ENCODE measurements at places on chromosomes 4 and X.

- no peak for DNase-seq
These were observed 1512.5 kb downstream of the STIM2 start for GRCh38 chr4:28373191-28373590.

DNA sequence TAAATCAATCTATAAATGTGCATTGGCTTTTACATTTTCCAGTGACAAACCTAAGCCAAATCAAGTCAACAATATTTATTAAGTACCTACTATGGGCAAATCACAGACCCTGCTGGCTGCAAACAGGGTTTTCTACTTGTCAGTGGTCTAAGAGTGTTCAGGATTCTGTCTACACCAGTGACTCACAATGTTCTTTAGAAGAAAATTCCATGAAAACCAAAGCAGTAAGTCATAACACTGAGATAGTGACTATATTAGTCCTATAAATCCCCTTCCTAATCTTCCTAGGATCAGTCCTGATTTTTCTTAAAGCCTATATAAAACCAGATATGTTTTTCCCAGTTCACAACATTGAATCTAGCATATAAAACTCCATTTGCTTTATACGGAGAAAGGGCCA lies 69.7 kb downstream of the PPP3CA start:
- DNase-seq: peak; percentile 55

- DNase-seq: peak; percentile 29
These were observed 4.8 kb downstream of the SLC49A3 start for GRCh38 chr4:683982-684622.

DNA sequence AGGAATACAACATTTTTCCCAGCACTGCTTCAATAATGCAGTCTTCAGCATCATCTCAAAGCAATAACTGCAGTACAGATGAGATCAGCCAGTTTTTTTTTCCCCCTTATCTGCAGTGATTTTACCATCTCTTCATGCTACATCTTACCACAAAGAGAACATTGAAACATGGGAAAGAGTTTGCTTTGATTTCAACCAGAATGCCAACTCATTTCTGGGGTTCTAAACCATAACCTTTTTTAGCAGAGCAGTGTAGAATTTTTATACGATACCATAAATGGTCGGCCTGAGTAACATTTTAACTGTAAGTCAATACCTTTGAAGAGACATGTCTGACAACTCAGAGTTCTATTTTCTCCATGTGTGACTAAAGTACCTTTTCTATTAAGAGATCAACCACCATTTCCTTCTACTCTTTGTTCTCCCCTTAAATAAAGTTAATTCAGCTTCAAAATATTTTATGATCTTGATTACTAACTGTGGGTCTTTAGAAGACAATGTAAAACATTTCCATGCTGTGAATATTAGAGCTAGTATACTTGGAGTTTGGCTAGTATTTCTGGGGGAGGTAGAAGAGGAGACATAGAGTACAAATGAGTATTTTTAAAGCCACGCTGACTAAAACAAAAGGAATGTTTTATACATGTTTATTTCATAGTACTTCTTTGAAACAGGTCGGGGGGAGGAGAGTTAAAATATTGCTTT lies 69.1 kb downstream of the TET2 start:
- DNase-seq: peak; percentile 33

GRCh38 chrX:99192421-99192820 lies 1217.7 kb downstream of the PCDH19 start:
- no peak for DNase-seq

DNA sequence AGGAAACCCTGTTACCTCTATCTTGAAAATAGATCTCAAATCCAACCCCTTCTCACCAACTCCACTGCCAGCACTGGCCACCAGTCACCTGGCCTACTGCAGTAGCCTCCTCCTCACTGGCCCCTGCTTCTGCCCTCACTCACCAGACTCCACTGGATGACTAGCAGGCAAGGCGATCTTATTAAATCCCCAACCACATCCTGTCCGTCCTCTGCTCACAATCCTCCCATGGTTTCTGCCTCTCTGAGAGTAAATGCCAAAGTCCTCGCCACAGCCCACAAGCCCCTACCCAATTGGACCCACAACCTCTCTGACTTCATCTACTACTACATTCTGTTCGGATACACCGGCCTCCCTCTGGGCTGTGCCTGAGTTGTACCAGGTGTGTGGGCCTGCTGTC lies 5.4 kb upstream of the PIM2 start:
- DNase-seq: no peak

- no peak for DNase-seq
These were observed 13.0 kb downstream of the RAB9B start for GRCh38 chrX:103818842-103819619.

DNA sequence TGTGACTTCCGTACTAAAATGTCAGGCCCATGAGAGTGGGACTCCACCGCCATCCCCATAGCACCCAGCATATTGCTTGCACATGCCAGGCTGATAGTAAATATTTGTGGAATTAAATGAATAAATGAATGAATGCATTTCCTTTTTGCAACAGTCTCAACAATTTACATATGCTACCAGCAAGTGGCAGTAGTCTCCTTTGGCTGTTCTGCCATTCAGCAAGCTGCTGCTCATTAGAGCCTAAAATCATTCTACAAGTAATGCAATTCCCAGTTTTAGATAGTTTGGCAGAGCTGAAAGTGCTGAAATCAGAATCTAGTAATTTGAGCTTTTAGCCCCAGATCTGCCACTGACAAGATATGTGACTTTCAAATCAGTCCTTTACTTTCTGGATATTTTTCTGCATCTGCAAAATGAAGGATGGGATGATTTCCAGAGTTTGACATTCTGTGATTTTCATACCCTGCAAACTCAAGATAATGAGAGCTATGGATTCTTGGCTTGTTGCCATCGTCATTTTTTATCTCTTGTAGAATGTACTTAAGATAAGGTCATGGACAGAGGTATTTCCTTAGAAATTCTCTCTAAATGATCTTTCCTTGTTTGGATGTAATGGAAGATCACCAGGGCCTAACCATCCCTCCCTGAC lies 35.7 kb upstream of the INTS6L start:
- peak; percentile 46 for DNase-seq

DNA sequence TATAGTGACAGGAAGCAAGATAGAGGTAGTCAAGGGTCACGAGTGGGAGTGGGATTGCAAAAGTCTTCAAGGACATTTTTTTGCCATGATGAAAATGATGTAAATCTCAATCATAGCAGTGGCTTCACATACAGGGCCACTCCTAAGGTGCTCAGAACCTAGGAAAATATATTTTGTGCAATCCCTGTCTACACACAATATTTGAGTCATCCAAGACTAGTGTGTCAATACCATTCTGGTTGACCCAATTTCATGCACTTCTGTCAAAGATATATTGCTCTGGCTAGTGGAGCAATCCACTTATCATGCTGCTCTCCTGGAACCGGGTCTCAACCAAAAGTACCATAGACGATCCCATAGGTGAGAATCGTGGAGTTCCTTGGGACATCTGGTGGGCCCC lies 24.2 kb upstream of the XPNPEP2 start:
- DNase-seq: peak; percentile 44

DNA sequence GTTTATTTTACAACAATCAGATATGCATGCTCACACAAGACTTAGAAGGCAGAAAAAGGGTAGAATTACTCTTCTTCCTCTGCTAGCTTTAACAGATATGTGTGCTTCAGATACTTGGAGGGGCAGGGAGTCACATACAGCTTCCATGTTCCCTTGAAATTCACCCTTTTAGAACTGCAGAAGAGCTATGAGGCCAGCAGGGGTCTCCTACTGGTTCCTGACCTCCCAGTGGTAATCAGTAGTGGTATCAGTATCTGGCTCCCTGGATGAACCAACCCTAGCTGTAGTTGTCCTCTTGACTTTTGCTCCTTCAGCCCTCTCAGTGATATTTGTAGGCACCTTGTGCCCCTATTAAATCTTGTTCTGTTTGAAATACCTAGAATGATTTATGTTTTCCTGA lies 81.5 kb downstream of the RCHY1 start:
- peak; percentile 13 for DNase-seq

DNA sequence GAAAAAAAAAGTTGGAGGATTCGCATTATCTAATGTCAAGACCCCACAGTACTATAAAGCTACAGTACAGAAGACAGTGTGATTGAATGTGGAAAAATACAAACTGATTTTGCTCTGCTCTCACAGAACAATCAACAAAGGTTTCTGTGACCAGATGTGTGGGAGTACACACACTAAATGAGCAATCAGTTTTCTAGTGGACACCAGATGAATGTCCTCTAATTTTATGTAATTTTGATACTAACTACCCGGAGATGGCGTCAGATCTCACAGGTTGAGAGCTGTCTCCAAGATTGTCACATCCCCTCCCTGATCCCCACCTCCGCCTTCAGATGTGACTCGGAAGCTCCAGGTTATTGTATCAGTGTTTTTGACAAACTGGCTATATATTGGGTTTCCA lies 81.9 kb upstream of the HUWE1 start:
- DNase-seq: no peak

DNA sequence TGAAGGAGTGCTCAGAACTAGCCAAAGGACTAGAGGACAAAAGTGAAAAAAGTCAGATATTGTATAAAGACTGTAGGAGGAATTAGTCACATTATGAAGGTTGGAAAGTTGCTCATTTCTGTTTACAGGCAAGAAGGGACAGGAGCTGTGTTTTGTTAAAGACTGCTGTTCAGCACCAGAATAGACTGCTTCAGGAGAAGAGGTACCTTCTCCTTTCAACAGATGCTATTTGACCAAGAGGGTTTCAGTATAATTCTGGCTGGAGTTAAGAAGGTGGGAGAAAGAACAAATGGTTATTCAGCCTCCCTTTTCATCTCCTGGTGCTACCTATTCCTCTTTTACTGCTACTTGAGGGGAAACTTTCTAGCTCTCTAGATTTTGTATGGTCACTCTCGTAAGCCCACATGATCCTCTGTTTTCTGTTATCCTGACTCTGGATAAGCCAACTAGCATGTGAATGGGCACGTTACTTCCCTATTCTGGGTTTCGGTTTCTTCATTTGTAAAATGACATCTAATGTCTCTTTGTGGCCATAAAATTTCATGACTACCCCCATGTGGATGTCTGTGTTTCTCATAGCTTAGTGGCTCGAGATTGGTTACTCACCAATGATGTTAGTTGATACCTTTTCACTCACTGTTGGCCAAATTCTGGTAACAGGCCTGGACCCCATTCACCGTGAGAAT lies 68.9 kb downstream of the SH2D1A start:
- no peak for DNase-seq

GRCh38 chr4:8262637-8263322 lies 6.8 kb upstream of the HTRA3 start:
- DNase-seq: no peak

- DNase-seq: no peak
These were observed 22.6 kb downstream of the ZNF280C start for GRCh38 chrX:130246084-130246483.

- DNase-seq: peak; percentile 97
These were observed 31.4 kb upstream of the SLC25A31 start for GRCh38 chr4:127698789-127699200.

- no peak for DNase-seq
These were observed 53.1 kb upstream of the C4orf50 start for GRCh38 chr4:6071191-6071958.

GRCh38 chr4:31714238-31714637 lies 994.1 kb downstream of the PCDH7 start:
- no peak for DNase-seq

- DNase-seq: no peak
These were observed 31.3 kb downstream of the TRIML2 start for GRCh38 chr4:188078116-188078515.

DNA sequence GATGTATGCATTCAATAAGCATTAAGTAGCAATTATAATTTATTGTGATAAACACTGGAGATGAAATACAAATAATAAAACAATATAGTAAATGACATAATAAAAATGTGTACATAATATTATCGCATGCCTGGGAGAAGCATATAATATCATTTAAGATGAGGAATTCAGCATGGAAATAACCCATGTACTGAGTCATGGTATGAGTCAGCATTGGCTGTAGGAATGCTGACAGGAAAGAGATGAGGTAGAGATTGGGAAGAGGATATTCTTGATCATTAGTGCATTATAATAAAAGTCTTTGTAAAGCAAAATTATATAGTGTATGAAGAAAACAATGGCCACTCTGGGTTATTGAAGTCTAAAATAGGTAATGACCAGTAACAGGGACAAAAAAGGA lies 82.8 kb downstream of the MAGEB10 start:
- DNase-seq: peak; percentile 76

DNA sequence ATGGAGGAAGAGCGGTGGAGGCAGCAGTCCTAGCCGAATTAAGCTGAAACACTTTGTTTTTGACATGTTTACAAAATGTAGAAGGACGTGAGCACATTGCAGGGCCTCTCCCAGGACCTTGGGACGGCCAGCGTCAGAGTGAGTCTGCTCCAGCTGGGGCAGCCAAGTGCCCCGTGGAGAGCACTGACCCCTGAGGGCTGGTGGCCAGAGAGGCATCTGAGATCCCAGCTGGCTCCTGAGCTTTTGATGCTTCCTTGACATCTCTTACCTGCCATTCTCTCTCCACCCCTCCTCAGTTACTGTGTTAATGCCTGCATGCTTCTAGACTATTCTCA lies 24.7 kb downstream of the NAT8L start:
- no peak for DNase-seq

GRCh38 chrX:117274965-117275364 lies 812.2 kb upstream of the CT83 start:
- no peak for DNase-seq

GRCh38 chrX:140507982-140508305 lies 3.1 kb upstream of the SOX3 start:
- peak; percentile 5 for DNase-seq

DNA sequence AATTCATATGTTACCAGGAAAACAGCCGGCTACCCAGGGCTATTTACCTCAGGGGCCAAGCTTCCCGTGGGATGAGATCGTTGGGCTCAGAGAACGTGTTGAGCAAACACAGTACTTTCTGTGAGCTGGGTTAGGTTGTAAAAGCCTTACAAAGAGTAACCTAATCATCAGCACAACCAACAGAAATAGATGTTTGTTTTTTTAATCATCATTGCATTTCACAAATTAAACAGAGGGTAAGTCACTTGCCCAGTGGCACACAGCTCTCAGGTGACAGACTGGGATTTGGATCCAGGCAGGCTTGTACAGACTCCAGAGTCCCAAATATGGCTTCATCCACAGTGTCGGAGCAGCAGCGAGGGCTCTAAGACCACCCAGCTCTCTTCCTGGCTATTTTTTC lies 20.1 kb downstream of the SPON2 start:
- no peak for DNase-seq

DNA sequence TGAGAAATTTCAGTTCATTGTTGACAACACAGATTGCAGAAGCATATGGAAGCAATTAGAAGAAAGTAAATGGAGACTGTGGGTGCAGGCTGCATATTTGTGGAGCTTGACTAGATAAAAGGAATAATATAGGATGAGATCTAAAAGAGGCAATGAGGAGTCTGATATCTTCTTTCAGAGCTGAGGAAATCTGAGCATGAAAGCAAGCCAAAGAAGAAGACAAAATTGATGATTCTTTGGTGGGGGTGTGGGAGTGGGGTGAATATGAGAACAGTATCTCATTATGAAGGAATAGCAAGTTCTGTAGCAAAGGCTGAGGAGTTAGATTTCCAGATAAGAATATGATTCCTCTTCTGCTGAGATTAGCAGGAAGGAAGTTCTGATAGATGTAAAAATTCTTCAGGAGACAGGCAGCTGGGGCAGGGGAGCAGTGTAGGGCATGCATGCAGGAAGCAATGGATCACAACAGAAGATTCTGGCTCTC lies 6.1 kb upstream of the PDHA2 start:
- no peak for DNase-seq

GRCh38 chr4:23061431-23061830 lies 368.7 kb downstream of the GBA3 start:
- no peak for DNase-seq

- DNase-seq: no peak
These were observed 35.4 kb upstream of the SPP1 start for GRCh38 chr4:87939978-87940690.
